ENCODE measurements at places on chromosomes 3 and 15.

GRCh38 chr3:74107451-74107850, 482.7 kb upstream of the PDZRN3 start:
- DNase-seq: no peak

- no peak for DNase-seq
Measured at GRCh38 chr15:50881121-50882048, 27.1 kb upstream of the AP4E1 start.

- no peak for DNase-seq
Measured at GRCh38 chr15:72725446-72725845, 39.4 kb downstream of the BBS4 start.

DNA sequence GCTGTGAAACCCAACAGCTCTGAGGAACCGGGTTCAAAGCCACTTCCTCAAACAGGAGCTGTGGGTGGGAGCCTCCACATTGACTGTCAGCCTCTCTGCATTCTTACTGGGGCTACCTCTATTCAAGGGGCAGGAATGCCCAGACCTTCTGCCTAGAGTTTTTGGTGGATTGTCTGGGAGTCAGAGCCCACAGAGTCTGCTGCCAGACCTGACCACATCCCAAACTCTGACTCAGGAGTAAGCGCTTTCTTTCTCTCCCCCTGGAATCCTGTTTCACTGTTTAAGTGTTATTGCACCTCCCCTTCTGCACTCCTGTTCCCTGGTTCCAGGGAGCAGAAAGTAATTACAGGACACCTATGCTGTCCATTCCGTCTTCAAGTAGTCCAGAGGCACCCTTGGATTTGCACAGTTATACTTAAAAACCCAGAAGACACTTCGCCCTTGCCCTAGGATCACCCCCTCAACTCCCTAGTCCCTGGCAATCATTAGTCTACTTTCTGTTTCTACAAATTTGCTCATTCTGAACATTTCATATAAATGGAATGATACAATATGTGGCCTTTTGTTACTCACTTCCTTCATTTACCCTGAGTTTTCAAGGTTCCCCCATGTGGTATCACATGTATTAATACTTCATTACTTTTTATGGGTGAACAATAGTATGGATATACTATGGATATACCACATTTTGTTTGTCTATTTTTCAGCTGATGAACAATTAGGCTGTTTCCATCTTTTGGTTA, 37.9 kb upstream of the TJP1 start:
- no peak for DNase-seq

- DNase-seq: peak; percentile 17
Measured at GRCh38 chr3:49295489-49296058, 18.5 kb upstream of the C3orf62 start.

DNA sequence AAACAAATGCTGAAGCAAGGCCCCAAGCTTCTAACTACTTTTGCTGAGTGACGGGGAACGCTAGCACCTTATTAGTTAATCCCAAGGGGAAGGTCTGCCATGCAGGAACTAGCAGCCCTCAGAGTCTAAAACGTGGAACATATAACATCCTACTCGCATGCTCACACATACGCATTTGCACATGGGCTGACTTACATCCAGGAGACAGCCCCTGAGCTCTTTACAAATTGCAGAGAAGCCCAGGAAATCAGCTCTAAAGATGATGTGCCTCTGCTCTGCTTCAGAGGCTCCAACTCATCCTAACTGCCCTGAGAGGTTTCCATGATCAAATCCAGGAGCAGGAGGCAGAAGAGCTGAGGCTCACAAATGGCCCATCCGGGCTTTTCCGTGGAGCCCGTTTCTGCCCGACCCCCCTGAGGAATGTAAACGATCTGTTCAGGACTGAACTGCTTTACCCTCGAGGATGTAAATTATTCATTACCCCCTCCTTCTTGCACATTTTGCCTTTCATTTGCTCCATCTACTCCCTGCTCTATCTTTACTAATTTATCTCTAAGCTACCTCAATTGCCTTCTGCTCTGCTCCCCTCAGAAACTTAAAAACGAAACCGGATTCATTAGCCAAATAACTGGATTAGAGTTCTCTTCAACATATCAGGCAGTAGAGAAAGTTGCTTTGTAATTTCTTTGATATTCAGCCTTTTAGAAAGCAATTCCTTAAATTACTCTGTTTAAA, 141.9 kb upstream of the CCDC54 start:
- no peak for DNase-seq

All from stimulated activated CD4-positive, alpha-beta T cell treated with anti-CD3 and anti-CD28 coated beads, Interleukin-12 subunit alpha, Interleukin-12 subunit beta, amount 100 ng/mL, for 4 hours (primary cell).